ENCODE measurements at places on chromosomes 6 and 20.

DNA sequence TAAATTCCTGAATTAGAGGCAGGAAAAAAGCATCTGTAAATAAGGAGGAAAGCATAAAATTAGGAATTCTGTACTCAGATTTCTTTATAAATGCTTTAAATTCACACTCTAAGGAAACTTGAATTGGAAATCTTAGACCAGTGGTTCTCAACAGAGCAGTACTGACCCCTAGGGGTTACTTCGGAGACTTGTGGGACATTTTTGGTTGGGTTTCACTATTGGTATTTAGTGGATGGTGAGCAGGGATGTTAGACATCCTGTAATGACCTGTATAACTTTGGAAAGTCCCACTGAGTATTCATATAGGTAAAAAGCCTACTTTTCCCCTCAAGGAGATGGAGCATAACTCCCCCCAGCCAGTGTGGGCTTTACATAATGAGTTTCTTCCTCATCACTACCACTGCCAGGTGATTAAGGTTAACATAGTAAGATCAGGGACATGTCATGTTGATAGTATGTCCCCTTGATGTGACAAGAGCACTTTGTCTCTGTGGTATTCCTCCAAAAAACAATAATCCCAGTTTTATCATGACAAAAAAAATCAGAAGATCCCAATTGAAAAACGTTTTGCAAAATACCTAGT is 31.0 kb downstream of the GLO1 start:
- no peak for DNase-seq

DNA sequence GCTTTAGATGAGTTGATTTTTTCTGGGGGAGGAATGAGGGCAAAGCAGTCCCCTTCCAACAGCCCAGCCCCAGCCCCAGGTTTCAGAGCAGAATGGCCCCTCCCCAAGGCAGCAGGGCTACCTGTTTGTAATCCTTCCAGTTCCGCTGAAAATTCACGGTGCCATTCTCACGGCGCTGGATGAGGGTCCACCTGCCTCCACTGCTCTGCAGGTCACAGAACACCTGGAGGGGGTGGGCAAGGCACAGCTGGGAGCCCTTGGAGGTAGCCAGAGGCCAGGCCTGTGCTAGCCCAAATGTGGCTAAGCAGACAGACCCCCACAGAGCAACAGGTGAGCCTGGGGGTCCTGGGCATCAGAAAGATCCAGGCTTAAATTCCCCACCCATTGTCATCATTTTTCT is 36.5 kb downstream of the ANGPT4 start:
- DNase-seq, result no peak

GRCh38 chr6:145815309-145816274 is 997 bp upstream of the FBXO30 start:
- DNase-seq, result no peak

DNA sequence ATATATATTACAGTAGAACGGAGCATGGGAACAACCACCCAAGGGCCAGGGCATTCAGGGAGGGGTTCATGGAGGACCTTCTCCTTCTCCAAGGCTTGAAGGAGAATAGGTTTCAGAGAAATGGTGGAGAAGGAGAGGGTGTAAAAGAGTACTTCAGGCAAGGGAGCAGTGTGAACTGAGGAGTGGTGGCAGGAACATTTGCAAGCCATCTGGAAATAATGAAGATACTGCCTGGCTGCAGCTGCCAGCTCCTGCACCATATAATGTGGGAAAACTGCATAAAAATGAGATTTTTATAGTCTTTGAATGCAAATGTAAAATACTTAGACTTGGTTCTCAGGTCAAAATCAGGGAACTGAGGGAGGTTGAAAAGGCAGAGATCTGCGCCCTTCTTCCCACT is 9.6 kb upstream of the DEFB121 start:
- no peak for DNase-seq

- DNase-seq, result no peak
Measured at GRCh38 chr6:113211170-113211569, 646.0 kb upstream of the MARCKS start.

DNA sequence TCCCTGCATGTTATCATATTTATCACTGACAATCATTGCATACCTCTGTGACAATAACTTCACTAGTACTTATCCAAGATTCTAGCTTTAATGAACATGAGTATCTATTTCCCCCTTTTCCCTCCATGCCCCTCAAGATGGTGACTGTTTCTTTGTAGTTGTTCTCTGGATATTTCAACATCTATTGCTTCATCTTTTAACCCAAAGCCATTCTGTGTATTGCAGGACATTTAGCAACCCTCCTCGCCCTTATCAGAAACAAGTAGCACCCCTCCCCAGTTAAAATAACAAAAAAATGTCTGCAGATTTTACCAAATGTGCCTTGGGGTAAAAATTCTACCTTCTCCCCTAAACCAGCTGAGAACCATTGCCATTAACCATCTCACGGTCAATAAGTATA is 979.8 kb upstream of the MANEA start:
- no peak for DNase-seq

- DNase-seq, result no peak
Measured at GRCh38 chr6:85792254-85792653, 149.6 kb upstream of the SYNCRIP start.

DNA sequence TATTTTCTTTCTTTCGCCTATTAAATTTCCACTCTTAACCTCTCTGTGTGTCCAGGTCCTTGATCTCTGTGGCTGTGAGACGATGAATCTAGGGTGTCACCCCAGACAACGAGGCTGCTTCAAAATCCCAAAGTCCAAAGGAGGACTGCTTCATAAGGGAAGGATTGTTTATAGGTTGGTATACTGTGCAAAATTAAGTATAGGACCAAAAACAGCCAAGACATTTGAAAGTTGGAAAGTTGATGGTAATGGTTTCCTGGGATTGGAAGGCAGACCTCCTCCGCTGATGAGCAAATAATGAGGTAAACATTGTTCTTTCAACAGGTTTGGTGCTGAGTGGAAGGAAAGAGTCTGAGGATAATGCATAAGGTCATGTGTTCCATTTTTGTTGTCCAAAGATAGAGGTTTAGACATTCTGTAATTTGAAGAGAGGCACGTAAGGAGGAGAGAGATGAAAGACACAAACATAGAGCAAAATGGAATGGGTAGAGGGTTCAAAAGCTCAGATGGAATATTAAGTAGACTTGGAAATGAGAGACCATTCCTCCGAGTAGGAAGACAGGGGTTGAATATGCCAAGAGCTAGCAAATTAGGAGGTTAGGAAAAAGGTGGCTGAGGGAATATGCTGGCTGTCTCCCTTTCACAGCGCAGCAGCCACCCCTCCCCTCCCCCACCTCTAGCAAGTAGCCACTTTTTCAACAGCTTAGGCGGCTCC is 24.8 kb downstream of the ZNF311 start:
- no peak for DNase-seq

GRCh38 chr6:75480425-75480824 is 13.2 kb downstream of the FILIP1 start:
- DNase-seq, result no peak

- no peak for DNase-seq
Measured at GRCh38 chr20:47252879-47253307, 103.6 kb downstream of the ZMYND8 start.

DNA sequence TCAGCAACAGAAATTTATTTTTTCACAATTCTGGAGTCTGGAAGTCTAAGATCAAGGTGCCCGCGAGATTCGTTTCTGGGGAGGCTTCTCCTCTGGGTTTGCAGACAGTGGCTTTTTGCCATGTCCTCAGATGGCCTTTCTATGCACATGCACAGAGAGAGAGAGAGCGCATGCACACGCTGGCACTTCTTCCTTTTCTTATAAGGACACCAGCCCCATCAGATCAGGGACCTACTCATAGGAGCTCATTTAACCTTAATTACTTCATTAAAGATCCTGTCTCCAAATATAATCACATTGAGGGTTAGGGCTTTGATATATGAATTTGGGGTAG is 260.7 kb upstream of the PLCB4 start:
- DNase-seq, result no peak

DNA sequence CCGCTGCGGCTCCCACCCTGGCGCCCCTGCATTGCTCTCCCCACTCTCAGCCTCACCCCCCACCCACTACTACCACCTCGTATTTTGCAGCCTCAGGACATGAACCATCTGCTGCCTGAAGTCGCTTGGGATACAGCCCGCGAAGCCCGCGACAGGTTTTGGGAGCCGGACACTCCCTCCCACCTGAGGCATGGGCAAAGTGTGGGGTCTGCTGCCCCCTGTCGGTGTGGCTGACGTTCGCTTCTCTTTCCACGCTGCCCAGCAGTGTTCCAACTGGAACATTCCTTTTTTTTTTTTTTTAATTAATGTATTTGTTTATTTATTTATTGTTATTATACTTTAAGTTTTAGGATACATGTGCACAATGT is 15.3 kb upstream of the LPA start:
- no peak for DNase-seq

GRCh38 chr6:17353440-17354175 is 39.8 kb upstream of the CAP2 start:
- no peak for DNase-seq

- no peak for DNase-seq
Measured at GRCh38 chr6:114376611-114377175, 33.9 kb upstream of the HS3ST5 start.

- DNase-seq, result no peak
Measured at GRCh38 chr6:2807342-2808090, 34.1 kb downstream of the SERPINB1 start.

DNA sequence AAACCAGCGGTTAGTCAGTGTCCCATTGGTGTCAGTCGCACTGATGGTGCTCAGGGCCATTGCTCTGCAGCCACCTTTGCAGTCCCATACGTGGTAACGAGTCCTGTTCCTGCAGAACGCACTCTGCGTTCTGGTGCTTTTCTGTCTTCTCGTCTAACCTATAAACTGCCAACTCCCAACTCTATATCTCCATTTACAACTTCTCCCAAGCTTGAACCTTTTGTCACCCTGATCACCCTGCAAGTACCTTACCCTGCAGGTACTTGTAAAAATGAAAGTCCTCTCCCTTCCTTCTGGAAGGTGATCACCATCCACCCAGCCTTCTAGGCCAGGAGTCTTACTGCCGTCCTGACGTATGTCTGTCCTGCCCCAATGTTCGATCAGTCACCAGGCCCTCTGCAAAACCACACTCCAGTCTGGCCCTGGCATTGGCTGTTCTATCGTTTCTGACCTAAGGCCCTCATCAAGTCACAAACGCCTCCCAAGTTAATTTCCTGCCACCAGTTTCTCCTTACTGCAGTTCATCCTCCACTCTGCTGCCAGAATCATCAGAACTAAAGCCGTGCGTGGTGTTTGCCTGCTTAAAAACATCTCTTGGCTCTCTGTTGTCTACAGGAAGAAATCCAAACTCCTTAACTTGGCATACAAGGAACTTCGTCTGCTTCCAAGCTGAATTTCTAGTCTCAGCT is 7.9 kb downstream of the RREB1 start:
- no peak for DNase-seq

- no peak for DNase-seq
Measured at GRCh38 chr20:17430125-17430950, 100.8 kb downstream of the BFSP1 start.

GRCh38 chr6:54102238-54102637 is 9.0 kb upstream of the MLIP start:
- no peak for DNase-seq

DNA sequence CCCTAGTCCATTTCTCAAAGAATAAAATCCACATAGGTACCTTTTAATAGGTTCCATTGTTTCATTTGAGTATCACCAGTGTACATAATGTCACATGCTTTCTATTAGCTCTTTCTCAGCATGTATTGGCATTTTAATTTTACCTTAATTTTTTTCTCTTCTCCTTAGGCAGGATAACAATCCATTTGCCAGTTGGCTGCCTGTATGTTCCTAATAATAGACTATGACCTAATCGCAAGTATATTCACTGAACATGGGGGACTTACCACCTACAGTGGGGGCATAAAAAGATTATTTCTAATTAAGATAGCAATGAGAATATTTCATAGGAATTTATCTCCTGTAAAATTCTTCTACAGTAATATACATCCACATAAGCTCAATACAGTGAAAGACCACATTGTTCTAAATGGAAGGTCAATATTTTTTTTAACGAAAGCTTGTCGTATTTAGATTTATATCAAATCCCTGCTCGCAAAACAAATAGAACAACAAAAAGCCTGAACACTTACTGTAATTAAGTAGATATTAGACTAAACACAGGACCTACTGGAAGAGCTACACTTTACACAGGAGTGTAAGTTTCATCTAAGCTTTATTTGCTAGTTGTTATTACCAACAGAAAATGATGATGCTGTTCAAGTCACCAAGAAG is 76.4 kb downstream of the OGFRL1 start:
- no peak for DNase-seq

DNA sequence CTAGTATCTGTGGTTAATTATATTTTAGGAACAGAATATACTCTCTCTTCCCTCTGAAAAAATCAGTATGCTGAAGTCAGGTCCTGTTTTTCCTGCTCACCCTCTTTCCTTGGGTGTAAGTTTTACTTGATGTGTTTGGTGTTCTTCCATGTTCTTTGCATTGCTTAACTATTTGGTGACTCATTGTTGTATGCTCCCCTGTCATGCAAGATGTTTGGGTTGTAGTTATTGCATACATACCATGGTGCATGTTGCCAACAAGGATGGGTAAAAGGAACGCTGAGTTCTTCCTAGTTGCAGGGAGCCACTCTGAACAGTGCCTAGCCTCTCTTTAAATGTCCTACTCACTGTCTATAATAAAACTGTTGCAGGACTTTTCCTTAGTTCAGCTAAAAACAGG is 207.9 kb upstream of the LAMP5 start:
- DNase-seq, result no peak

- no peak for DNase-seq
Measured at GRCh38 chr6:95496769-95497426, 80.4 kb upstream of the MANEA start.

DNA sequence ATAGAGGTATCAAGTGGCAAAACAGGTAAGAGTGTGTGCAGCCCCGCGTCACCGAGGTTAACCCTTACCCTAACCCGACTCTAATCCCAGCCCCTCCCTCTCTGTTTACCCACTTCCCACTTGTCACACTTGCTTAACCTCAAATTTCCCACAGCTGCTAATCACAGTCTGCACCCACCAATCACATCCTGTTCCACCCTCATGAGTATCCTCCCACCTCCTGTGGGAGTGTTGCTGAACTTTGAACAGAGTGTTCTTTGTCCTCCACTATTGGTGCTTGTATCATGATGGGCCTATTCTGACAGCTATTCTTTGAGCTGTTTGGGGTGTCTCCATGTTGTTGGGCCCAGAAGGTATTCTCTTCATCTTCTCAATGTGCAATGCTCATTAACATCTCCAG is 487.8 kb downstream of the PTPRT start:
- DNase-seq, result no peak

- no peak for DNase-seq
Measured at GRCh38 chr6:118881440-118882313, 12.3 kb upstream of the ASF1A start.

DNA sequence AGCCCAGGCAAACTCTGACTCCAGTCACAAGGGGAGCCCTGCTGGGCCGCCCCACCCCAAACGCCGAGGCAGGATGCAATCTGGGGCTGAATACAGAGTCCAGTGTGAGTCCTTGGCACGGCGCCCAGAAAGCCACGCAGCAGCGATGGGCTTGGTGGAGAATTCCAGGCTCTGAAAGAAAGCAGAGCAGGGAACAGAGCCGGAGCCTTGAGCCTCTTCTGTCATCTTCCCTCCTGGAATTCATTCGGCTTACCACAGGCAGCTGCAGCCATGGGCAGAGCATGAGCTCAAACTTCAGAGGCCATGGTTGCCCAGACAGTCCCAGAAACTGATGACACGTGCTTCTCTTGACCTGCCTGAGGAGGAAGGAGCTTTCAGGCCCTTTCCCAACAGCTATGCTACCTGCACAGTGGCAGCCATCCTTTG is 441.1 kb upstream of the JARID2 start:
- peak; percentile 66 for DNase-seq

- no peak for DNase-seq
Measured at GRCh38 chr20:20237093-20237959, 130.6 kb upstream of the INSM1 start.

- no peak for DNase-seq
Measured at GRCh38 chr6:151692216-151692615, 115.3 kb upstream of the ESR1 start.
